ENCODE measurements at places on chromosomes 13 and 19.

DNA sequence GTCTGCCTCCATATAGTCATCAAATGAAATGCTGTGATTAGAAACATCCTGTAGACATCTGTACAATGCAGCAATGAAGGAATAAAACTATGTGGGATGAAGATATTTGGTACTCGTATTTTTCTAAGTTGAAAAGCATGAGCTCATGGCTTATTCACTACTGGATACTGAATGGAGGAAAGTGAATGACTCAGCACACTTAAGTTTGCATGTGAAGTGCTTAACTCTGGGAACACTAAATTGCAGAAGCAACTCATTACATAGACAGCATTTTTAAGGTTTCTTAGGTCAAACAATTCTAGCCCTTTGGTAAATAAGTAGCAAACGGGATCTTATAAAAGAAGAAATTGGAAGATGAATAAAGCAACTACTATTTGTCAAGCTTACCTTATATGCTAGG, 429.0 kb upstream of the MIR17HG start:
- no peak for DNase-seq

DNA sequence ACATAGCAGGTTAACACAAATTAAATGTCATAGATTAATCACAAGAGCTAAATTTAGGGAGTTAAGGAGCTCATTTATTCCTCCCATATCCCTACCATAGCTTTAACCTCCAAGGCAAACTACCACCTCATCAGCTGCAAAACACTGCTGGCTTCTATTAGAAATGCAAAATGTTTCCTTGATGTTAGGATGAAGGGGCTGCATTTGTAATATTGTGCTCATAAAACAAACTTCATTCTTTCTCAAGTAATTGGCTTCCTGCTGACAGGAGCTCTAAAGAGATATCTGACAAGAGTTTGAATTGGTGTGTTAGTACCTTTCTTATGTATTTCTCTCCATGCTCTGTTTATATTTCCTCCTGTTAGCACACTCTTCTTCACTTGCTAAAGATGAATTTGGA, 152.1 kb downstream of the OLFM4 start:
- DNase-seq = no peak

DNA sequence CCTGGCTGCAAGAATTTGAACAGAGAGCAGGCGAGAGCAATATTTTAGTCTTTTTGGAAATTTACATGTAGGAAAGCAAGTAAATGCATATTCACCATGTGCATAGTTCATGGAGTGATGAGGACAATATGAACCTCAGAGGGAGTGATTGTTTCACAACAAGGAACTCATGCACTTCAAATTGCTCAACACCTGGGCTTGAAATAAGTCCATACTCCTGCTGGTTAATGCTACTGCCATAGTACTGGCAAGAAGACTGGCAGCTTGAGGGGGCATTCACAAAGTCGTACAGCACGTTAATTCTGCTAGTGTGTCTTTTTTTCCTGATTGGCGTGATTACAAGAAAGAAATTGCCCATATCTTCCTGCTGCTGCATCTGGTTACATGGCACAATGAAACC, 267.6 kb downstream of the PCDH17 start:
- DNase-seq = no peak

DNA sequence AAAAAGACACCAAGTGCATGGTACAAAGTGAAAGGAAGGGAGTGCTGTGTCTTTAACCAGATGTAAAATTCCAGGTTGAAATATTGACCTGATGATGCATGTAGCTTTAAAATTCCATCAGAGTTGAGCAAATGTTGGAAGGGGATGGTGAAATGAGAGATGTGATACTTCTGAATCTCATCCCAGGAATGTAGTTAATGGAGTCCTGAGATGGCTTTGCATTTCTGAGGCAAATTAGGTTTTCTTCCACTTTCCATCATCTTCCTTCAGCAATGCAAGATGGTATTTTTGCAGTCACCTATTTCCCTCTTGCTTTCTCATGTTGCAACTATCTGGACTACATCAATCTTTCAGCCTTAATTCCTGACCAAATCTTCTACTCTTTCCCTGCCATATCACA, 194.1 kb upstream of the MIR17HG start:
- DNase-seq = no peak

GRCh38 chr13:33284031-33284430, 1.5 kb downstream of the STARD13 start:
- DNase-seq = no peak

DNA sequence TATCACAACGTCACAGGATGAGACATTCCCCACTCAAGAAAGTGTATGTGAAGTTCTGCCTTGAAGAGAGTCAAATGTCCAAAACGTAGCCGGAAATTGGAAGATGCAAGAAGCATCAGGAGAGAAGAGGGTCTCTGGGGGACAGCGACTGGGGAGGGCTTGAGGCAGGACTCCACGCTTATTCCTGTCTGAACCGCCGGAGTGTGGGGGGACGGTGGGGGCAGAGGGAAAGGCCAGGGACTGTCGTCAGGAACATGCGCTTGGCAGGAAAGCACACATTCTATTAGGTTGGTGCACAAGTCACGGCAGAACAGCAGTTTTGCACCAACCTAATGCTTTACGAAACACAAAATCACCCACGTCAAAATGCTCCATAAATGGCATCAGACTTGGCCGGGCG, 95.3 kb upstream of the TM9SF2 start:
- no peak for DNase-seq

DNA sequence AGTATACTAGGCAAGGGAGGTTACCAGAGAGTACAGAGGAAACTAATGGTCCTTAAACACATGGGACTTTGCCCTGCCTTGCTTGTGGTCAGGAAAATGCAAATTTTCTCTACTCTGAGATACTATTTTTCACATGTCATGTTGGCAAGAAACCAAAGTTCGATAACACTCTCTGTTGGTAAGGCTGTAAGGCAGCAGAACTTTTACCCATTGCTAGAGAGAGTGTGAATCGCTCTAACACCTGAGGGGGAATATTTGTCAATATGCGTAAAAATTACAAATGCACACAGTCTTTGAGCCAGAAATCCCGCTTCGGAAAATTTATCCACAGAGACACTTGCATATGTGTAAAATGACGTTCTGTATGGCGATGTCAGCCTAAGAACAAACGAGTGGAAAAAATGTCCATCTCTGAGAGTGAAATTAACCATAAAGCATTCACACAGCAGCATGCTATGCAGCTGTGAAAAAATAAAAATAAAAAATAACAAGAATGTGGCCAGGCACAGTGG, 9.5 kb upstream of the RFX1 start:
- DNase-seq = no peak

DNA sequence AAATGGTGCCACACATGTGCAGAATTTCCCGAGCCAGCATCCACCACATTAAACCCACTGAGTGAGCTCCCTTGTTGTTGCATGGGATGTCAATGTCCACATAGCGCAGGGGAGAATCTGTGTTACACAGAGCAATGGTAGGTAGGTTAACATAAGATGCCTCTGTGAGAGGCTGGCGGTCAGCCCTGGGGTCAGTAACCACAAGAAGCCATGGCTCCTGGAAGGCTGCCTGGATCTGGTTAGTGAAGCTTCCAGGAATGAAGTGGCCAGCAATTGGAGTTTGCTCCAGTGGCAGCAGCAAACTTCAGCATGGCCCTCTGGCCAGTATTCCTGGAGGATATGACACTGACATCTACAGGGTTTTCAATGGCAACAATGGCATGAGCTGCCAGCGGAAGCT, 37.0 kb upstream of the PCDH9 start:
- no peak for DNase-seq

GRCh38 chr19:38425810-38426466, at the start of gene RASGRP4:
Gene RASGRP4 (minus strand): TSS chr19:38426219. CDS start chr19:38426091, 128 bp downstream.
- peak; percentile 14 for DNase-seq

DNA sequence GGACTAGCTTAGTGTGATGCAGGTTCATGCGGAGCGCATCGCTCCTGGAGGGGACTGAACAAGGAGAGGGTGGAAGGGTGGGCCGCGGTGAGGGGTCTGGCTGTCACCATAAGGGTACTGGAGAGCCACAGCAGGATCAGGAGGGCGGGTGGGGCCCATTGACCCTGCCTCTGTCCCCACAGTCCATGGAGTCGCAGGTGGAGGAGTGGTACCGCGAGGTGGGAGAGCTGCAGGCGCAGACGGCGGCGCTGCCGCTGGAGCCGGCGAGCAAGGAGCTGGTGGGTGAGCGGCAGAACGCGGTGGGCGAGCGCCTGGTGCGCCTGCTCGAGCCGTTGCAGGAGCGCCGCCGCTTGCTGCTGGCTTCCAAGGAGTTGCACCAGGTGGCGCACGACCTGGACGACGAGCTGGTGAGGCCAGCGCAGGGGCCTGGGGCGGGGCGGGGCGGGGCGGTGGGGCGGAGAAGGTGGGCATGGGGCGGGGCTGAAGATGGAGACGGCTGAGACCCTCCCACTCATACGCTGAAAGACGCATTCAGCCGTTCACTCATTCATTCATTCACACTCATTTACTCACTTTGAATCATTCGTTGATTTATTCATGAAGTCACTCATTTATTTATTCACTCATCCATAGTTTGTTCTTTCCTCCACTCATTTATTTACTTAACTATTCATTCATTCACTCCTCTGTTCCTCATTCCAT, 27.5 kb upstream of the SHKBP1 start:
- peak; percentile 59 for DNase-seq

GRCh38 chr19:40357640-40358039, 9.1 kb downstream of the PLD3 start:
- DNase-seq = no peak

GRCh38 chr19:1397838-1398237, 3.5 kb downstream of the GAMT start:
- no peak for DNase-seq

DNA sequence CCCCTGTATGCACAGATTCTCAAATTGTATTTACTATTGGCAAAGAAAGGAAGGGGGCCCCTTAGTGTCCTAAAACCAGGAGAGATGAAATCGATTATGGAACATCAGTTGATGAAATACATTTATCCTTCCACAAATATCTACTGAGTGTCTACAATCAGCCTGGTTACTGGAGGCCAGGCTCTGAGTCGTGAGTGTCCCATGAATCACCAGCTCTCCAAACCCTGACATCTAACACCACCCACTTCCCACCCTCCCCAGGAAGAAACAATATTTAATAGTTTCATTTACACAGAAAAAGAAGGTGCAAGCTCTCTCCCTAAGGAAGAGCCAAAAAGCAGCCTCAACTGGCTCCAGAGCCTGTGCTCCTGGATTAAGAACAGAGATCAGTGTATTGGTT, 25.2 kb downstream of the KCTD15 start:
- DNase-seq = no peak

All from CD4-positive, alpha-beta T cell treated with Interleukin-15 for 4 hours (primary cell).